Esophagus muscularis mucosa (tissue), 4 donors: ENCODE measurements at places on chromosomes 12 and 14. TPM values are rescaled to one million over a fixed set of nuclear protein-coding genes. Genes with fewer than 3 reads are reported as not detected.

Gene MTA1
- total RNA-seq = 94.2 TPM

Gene ERO1A
- 42.7 TPM for total RNA-seq

Gene LRRC74A
- total RNA-seq = not detected

Gene SLC5A8
- total RNA-seq = not detected

Gene TRHDE
- 0.33 TPM for total RNA-seq

Gene PTPN6
- 15.4 TPM for total RNA-seq

Gene STON2
- total RNA-seq = 9.6 TPM

Gene KRT73
- not detected for total RNA-seq

Gene MANSC4
- total RNA-seq = 0.39 TPM

Gene SERPINA3
- 284 TPM for total RNA-seq

Gene SAV1
- 34.5 TPM for total RNA-seq

Gene GPRC5D
- not detected for total RNA-seq

Gene GSKIP
- total RNA-seq = 10.4 TPM

Gene CLEC6A
- total RNA-seq = not detected

Gene EEF1AKMT3
- 11.2 TPM for total RNA-seq

Gene TFCP2
- total RNA-seq = 11.3 TPM

Gene XRCC3
- total RNA-seq = 2.4 TPM

Gene NELL2
- total RNA-seq = 0.42 TPM

Gene CCDC184
- total RNA-seq = 2.1 TPM

Gene KRT3
- not detected for total RNA-seq

Gene MUCL1
- not detected for total RNA-seq

Gene AVPR1A
- 1.2 TPM for total RNA-seq

Gene NID2
- 77.2 TPM for total RNA-seq

Gene FOXA1
- 0.17 TPM for total RNA-seq

Gene KCNA5
- total RNA-seq = 1.8 TPM

Gene RPL10L
- not detected for total RNA-seq

Gene UBR7
- total RNA-seq = 27.5 TPM

Gene NRXN3
- 159 TPM for total RNA-seq

Gene NGB
- total RNA-seq = 4.2 TPM

Gene A2M
- total RNA-seq = 678 TPM

Gene EXOC3L4
- total RNA-seq = 1.3 TPM

Gene GPHB5
- total RNA-seq = not detected

Gene SERPINA9
- not detected for total RNA-seq

Gene MYH6
- under 0.01 TPM for total RNA-seq
